ENCODE measurements at places on chromosomes 2 and 18.

DNA sequence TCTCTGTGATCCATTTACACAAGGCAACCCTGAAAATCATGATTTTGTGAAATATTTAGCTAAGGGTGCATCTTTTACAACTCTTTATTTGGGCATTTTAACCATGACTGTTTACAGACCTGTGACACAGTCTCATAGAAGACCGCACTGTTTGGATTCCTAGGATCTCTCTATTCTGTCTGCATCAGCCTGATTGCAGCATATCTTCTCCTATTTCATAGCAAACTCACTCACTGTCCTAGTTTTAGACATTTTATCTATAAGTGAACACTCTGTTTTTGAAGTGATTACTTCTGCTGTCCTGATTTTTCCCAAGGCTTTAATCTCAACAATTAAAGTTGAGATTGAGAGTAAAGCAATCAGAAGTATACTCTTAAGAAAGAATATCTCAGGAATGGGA is 56.2 kb downstream of the CAVIN2 start:
- DNase-seq, result no peak

- DNase-seq, result peak; percentile 31
These were observed 201.3 kb upstream of the APCDD1 start for GRCh38 chr18:10252952-10253705.

DNA sequence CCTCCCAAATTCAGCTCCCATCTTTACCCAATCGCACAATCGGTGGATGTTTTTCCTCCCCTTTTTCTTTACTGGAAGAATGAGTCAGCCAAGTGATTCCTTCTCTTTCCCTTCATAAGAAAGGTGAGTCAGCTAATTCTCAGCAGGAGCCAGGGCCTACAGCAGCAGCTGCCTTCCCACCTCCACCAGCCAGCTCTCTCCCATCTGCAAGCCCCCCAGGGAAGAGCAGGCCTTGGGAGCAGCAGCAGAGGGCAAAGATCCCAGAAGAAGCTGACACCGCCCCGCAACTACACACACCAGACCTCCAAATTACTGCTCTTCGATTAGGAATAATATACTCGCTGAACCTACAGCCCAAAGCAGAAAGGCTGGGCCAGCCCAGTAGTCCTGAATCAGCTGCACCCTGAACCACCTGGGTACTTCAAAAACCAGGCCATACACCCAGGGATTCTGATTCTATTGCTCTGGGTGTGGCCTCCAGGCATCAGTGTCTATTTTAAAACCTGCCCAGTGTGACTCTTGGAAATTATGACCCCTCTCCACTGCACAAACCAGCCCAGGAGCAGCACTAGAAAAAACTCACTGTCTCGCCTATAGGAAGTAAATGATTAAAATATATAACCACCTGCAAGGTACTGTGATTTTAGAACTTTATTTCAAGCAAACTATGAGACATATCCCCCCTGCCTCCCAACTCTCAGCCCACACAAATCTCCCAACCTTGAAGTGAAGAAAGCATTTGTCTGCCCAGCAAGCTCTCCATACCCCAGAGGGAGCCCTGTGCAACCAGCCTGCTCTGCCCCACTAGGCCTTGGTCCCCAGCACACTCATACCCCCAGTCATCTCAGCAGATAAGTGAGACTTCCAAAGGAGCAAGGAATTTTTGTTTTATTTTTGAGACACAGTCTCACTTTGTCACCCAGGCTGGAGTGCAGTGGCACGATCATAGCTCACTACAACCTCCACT is 7.3 kb downstream of the SFXN5 start:
- no peak for DNase-seq

GRCh38 chr2:8319219-8319618 is 362.6 kb upstream of the ID2 start:
- no peak for DNase-seq

GRCh38 chr18:11119959-11120587 is 29.3 kb downstream of the PIEZO2 start:
- no peak for DNase-seq
